ENCODE measurements at places on chromosomes 4 and X.

GRCh38 chr4:35912174-35912573 lies 332.1 kb downstream of the ARAP2 start:
- no peak for DNase-seq

- DNase-seq: no peak
These were observed 40.9 kb downstream of the IL1RAPL1 start for GRCh38 chrX:28628120-28628519.

DNA sequence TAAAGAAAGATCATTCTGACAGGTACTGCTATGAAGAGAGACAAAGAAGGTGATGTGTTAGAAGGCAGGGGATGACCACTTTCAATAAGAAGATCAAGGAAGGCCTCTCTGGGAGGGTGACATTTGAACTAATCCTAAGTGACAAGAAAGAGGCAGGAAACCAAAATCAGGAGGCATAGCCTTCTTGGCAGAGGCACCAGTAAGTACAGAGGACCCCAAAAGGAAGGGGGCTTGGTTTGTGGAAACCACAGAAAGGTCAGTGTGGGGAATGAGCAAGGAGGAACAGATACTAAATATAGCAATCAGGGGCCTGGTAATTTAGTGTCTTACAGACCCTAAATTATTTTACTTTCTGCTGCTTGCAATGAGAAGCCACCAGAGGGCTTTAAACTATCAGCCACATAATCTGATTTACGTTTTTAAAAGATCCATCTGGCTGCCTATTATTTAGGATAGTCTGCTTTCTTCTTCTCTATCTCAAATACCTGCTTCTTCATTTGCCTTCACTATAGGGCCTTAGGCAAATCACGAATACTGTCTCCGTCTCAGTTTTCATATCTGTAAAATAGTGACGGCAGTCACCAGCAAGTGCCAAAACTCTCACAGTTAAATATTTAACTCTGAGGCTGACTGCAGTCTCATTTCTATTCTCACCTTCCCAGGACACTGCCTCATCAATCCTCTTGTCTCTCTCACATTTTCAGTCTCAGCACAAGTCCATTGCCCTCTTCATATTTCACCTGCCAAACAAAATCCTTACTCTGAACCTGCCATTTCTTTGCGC lies 16.7 kb downstream of the NR3C2 start:
- no peak for DNase-seq

DNA sequence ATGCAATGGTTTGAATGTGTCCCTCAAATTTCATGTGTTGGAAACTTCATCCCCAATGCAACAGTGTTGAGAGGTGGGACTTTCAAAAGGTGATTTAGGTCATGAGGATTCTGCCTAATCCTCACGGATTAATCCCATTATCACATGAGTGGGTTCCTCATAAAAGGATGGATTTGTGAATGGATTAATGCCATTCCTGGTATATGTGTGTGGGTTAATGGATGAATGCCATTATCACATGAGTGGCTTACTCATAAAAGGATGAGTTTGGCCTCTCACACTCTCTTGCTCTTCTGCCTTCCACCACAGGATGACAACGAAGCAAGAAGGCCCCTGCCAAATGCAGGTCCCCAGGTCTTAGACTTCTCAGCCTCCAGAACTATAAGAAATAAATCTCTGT lies 30.5 kb upstream of the NEUROG2 start:
- DNase-seq: no peak

DNA sequence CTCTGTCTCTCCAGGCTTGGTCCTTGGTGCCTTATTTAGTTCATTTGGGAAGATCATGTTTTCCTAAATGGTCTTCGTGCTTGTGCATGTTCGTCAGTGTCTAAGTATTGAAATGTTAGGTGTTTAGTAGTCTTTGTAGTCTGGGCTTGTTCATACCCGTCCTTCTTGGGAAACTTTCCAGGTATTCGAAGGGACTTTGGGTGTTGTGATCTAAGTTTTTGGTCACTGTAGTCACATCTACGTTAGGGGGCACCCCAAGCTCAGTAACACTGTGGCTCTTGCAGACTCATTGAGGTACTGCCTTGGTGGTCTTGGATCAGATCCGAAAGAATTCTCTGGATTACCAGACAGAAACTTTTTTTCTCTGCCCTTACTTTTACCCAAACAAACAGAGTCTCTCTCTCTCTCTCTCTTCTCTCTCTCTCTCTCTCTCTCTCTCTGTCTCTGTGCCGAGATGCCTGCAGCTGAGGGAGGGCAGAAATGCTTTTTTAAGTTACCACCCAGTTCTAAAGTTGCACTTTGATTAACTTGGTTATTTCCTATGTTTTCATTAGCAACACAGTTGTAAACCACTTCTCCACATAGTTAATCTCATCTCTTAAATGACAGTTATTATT lies 67.6 kb upstream of the SLC7A3 start:
- no peak for DNase-seq

- DNase-seq: no peak
These were observed 1.9 kb upstream of the FTSJ1 start for GRCh38 chrX:48474127-48474526.

DNA sequence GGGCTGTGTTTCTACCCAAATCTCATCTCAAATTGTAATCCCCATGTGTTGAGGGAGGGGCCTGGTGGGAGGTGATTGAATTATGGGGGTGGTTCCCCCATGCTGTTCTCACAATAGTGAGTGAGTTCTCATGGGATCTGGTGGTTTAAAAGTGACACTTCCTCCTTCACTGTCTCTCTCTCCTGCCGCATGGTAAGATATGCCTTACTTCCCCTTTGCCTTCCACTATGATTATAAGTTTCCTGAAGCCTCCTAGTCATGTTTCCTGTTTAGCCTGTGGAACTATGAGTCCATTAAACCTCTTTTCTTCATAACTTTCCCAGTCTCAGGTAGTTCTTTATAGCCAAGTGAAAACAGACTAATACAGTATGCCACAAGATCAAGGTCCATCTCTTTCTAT lies 70.0 kb upstream of the MSX1 start:
- no peak for DNase-seq

DNA sequence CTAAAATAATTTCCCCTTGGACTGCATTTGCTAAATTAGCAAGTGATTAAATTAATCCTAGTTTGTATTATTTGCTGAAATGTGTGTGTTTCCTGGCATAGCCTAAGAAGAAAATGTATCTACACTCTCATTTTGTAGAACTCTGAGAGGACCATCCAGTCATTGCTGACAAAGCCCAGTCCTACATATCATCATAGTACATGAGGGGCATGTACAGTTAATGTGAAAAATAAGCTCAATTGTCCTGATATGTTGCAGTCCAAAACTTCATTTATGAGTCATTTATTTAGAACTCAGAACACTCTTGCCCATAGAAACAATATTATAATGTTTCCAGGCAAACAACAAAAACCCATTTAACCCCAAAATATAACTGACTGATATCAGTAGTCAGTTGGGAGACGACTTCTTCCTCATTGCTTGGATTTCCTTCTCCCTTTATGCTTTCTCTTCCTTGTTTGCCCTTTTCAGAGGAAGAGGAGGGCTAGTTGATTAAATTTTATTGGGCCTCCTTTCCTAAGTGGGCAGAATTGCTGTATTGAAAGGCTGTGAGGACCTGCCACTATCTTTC lies 26.9 kb upstream of the BBS12 start:
- DNase-seq: no peak

- no peak for DNase-seq
These were observed 38.1 kb downstream of the CBLL2 start for GRCh38 chrX:22310779-22311178.

DNA sequence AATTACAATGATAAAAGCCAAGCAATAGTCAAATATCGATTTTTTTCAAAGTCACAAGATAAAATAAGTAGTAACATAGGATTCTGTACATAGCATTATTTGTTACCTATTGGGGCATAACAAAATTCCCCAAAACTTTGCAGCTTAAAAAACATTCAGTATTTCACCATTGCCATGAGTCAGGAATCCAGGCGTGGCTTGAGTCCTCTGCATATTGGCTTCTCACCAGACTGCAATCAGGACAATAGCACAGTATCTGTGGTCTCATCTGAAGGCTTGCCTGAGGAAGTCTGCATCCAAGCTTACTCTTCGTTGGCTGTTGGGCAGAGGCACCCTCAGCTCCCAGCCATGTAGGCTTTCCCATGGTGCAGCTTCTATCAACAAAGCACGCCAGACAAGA lies 6.2 kb upstream of the CTBP1 start:
- DNase-seq: no peak

GRCh38 chrX:4944767-4945166 lies 1231.3 kb upstream of the PRKX start:
- DNase-seq: no peak

DNA sequence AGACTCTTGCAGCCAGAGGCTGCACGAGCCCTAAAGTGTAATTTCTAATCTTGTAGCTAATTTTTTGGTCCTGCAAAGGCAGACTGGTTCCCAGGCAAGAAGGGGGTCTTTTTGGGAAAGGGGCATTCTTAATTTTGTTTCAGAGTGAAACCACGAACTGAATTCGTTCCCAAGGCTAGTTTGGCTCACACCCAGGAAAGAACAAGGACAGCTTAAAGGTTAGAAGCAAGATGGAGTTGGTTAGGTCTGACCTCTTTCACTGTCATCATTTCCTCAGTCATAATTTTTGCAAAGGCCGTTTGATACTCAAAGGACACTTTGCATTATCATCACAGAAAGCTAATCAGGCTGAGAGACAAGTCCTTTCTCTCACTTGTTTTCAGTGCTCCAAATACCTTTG lies 30.9 kb downstream of the XG start:
- DNase-seq: no peak

GRCh38 chrX:53084863-53085262 lies 2.7 kb downstream of the TSPYL2 start:
- DNase-seq: no peak

GRCh38 chr4:71691416-71692073 lies 92.3 kb downstream of the GC start:
- DNase-seq: no peak

GRCh38 chr4:81465406-81466340 lies 6.0 kb downstream of the RASGEF1B start:
- DNase-seq: no peak

GRCh38 chr4:3211866-3212265 lies 37.1 kb upstream of the MSANTD1 start:
- no peak for DNase-seq

DNA sequence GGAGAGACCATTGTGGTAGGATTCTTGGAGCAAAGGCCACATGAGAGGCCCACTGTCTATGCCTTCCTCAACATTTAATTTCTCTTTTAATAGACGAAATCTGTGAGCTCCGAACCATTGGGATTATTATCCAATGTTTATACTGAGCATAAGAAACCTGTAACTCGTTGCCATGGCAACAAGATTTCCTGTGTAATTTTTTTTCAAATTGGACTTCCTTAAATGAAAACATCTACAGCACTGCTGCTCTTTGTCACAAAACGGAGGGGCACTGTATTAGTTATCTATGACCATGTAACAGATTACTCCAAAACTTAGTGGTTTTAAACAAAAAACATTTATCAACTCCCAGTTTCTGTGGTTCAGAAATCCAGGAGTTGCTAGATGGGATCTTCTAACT lies 38.7 kb downstream of the PPP1R2C start:
- DNase-seq: no peak

DNA sequence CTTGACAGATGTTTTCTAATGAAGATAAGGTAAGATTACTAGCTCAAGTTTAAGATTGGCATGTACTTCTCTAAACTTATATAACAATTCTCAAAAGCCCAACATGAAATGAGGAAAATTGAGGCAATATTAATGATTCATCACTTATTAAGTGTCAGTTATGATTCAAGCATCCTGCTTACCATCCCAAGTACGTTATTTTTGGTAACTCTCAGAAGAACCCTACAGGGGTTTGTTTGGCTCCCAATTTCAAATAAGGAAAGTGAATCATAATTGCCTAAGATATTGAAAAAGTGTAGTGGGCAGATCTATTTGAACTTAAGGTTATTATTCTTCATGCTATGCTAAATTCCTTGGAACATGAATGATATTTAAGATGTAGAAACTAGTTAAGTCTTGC lies 387.9 kb upstream of the TENM3 start:
- DNase-seq: no peak

DNA sequence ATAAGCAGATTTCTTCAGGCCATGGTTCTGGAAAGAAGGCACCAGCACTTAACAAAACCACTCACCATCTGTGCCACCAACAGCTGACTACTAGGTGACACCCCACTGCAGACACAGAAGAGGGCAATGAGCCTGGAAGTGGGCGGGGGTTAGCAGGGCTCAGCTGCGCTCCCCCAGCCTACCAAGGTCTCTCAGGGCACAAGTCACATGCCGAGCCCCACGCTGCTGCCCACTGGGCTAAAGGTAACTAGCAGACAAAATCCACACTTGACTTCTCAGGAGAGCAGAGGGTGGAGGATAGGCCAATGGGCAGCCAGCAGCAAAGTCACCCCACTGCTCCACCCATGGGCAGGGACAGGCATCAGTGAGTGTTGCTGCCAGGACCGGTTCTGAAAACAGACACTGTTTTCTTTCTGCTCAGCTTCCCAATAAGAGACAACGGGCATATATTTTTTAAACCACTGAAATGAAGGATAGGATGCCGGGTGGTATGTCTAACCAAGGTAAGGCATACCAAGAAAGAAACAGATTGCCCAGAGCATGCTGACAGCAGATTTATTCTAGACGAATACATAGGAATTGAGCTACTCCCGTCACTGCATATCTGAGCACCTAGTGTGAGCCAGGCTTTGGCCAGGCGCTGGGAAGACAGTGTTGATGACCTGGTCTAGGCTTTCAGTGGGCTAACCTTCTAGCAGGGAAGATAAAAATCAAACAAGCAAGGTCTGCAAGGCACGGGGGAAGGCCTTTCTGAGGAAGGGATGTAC lies 20.1 kb downstream of the ACSL1 start:
- no peak for DNase-seq

GRCh38 chr4:78205591-78205990 lies 148.5 kb downstream of the FRAS1 start:
- DNase-seq: no peak

DNA sequence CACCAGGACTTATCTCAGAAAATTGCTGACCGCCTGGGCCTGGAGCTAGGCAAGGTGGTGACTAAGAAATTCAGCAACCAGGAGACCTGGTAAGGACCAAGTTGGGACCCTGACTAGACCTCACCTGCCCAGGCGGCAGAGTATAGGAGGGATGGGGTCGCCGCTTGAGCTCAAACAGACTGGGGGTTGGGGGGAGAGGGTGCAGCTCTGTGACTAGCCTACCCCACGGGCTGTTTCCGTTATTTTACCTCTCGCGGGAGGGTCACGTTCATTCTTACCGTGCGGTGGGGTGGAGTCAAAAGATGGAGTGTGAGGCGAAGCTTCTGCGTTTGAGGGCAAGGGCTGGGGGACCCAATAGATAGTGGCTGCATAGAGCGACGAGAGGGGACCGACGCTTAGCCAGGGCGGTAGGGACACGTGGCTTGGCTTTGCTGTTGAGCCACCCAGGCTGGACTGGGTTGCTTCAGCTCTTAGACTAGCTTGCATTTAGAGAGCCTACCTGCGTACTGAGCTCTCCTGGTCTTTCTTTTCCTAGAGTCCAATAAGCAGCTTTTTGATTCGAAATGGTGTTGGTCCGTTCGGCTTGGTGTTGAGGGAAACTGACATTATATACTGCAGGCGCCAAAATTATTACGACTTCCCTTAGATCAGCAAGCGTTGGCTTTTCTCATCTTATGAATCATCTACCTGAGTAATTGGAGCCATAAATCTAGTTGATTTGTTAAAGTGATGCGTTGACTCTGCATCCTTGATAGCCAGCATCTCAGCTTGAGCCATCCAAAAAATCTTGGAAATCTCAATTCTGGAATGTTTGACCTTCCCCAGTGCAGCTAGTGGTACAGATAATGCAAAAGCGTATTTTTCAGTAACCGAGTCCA lies 591 bp downstream of the PRPS1 start:
- no peak for DNase-seq

GRCh38 chr4:173829565-173829964 lies 299.5 kb upstream of the HAND2 start:
- DNase-seq: no peak

All from stimulated activated CD8-positive, alpha-beta memory T cell treated with anti-CD3 and anti-CD28 coated beads, Interleukin-4, amount 100 ng/mL, for 4 hours (primary cell).